Mammary epithelial cell (primary cell): ENCODE measurements at places on chromosomes 5 and 9.
A peak's percentile ranks its signal among the peaks of the same experiment; 100 is the strongest.

GRCh38 chr5:57033103-57033502 lies 81.2 kb upstream of the MIER3 start:
- peak; percentile 64 for DNase-seq

- DNase-seq, result no peak
Observed at GRCh38 chr5:61394078-61394704, 62.1 kb downstream of the ZSWIM6 start.

DNA sequence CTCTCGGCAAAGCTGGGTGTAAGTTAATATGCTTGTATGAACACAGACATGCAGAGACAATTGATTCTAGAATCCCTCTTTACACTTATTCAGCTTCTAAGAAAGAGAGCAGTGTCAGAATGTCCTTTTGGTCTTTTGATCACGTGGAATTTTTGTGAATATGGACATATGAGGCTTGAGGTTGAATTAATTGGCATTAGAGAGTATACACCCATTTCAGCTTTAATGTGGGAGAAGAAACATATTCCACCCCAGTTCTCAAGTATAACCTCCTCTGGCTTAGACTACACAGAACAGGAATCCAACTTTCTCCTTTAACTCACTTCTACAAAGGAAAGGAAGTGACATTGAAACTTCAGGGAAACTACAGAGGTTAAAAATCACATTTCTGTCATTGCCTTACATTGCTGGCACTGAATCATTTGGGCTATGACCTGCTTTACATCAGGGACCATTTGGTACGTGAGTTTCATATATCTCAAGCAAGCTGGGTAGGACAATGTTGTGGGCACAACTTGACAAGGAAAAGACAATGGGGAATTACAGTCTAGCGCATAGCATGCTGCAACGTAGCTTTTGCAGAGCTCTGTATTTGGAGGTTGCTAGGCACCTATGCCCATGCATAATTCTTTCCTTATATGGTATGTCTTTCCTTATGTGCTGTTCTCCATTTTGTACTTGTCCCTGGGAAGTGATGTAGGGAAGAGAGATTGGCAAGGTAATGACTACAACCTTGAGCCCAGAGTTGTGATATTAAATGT lies 19.5 kb downstream of the DAB2 start:
- DNase-seq, result no peak

DNA sequence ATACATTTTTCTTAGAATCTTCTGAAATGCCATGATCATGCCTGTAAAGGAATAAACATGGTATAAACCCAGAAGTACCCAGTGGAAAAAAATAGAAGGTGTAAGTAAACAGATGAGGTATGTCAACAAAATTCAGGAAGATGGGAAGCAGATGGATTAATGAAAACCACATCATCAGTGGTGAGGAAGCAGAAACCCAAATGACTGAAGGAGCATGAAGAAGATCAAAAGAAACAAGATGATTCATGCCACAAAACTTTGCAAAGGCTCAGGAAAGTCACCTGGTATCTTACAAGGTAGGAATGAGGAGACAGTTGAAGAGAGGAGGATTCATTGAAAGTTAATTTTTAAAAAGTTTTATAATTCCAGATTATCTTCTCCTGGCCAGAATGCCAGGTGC lies 132.8 kb upstream of the PAPPA start:
- peak; percentile 43 for DNase-seq

DNA sequence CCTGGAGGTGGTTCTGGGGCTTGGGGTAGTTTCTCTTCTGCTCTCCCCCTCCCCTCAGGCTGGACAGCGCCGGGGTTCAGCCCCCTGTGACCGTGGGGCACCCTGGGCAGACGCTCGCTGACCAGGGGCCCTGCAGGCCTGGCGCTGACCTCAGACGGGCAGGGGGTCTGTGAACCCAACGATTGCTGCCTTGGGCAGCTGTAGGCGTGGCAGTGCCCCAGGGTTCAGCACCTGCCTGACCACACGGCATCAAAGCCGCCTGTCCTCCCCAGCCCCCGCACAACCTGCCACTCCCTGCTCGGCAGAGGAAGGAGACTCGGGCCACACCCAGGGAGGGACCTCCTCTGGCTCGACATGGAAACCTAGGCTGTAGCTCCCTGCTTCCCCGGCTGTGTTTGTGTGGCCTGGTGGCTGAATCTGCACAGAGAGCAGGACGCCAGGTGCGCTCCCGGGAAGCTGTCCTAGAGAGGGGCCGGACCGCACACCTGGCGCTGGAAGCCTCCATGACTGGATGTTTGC lies 12.2 kb downstream of the LCN12 start:
- DNase-seq, result no peak

- DNase-seq, result peak; percentile 16
Observed at GRCh38 chr5:128144491-128144890, 60.9 kb downstream of the SLC12A2 start.

DNA sequence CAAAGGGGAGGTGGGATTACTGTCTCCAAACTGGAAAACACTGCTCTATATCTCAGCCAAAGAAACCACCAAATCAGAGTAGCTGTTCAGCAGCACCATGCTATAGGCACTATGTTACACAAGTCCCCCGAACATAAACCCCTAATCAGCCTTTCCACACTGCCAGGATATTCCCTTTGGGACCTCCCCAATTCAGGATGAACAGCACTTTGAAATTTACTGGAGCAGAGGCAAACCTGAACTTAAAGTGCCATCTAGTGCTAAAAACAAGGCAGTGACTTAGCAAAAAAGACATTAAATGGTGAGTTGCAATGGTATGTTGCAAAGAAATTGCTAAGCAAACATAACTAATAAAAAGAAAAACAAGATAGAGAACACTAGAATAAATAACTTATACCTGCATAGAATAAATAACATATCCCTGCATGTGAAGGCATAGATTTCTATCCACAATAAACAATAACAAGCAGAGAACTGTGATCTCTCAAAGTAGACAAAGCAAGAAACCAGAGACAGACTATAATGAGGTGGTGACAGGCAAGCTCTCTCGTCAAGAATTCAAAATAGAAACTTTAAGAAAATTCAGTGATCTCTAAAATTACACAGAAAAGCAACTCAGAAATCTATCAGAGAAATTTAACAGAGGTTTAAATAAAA lies 584.4 kb upstream of the ACO1 start:
- DNase-seq, result peak; percentile 41

DNA sequence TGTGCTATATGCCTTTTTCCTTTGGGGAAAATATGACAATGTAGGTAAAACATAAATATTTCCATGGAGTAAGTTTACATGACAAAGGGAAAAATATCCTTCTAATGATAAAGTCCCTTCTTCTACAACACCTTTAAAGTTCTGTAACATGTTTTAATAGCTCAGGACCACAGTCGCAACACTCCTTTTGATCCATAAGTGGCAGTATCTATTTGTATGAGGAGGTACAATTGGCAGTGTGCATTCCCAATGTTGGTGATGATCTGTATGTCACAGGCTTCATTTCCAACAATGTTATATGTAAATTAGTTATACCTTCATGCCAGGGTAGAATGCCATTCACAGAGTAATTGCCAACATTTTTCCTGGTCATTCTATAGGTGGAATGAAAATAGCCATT lies 127.1 kb upstream of the CCNH start:
- no peak for DNase-seq

DNA sequence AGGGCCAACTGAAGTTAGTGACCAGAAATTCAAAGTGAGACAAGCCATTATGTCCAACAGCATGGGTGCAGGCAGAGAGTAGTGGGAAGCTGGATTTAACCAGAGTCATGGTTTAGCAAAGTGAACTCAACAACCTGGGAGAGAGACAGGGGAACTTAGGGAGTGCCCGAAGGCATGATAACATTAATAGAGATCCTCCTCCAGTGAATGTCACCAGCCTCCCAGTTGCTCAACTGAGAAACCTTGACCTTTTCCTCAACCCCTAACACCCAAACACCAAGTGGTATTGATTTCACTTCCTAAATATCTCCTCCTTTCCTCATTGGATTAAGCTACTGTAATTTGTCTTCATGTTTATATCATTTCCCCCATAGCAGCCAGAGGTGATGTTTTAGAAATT lies 42.6 kb downstream of the HMGCS1 start:
- DNase-seq, result no peak

- no peak for DNase-seq
Observed at GRCh38 chr9:136416427-136416826, 6.0 kb downstream of the PMPCA start.

- no peak for DNase-seq
Observed at GRCh38 chr9:28841775-28842174, 1268.5 kb upstream of the C9orf72 start.

- no peak for DNase-seq
Observed at GRCh38 chr9:99201603-99202002, 20.1 kb downstream of the ALG2 start.

DNA sequence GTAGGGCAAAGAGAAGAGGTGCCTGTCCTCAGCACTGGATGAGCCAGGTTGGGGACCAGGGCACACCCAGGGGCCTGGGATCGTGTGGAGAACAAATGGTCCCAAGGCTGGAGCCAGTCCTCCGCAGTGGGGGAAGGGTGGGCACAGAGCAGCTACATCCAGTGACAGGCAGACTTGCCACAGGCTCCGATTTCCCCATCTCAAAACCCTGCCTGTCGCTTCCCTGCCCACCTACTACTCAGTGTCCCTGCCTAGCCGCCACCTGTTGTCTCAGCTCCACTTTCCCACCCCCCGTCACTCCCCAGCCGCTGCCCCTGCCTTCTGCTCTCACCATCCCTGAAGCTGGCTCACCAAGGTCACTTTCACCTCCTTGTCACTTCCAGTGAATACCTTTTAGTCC lies 13.9 kb upstream of the ENHO start:
- no peak for DNase-seq

- DNase-seq, result no peak
Observed at GRCh38 chr5:20536813-20537212, 548.8 kb upstream of the CDH18 start.

GRCh38 chr9:135810806-135811575 lies 96.4 kb downstream of the CAMSAP1 start:
- DNase-seq, result no peak

DNA sequence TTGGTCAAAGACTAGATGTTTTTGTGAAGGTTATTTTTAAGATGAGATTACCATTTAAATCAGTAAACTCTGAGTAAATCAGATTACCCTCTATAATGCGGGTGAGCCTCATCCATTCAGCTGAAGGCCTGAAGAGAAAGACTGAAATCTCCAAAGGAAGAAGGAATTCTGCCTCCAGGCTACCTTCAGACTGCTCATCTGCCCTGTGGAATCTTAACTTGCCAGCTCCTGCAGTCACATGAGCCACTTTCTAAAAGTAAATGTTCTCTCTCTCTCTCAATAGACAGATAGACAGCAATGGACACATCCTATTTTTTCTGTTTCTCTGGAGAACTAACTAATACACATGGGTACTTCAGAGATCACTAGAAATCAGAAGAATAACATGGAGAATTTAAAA lies 182.8 kb downstream of the CFAP90 start:
- DNase-seq, result no peak

- peak; percentile 58 for DNase-seq
Observed at GRCh38 chr9:112378328-112379176, 1.4 kb upstream of the HSDL2 start.

DNA sequence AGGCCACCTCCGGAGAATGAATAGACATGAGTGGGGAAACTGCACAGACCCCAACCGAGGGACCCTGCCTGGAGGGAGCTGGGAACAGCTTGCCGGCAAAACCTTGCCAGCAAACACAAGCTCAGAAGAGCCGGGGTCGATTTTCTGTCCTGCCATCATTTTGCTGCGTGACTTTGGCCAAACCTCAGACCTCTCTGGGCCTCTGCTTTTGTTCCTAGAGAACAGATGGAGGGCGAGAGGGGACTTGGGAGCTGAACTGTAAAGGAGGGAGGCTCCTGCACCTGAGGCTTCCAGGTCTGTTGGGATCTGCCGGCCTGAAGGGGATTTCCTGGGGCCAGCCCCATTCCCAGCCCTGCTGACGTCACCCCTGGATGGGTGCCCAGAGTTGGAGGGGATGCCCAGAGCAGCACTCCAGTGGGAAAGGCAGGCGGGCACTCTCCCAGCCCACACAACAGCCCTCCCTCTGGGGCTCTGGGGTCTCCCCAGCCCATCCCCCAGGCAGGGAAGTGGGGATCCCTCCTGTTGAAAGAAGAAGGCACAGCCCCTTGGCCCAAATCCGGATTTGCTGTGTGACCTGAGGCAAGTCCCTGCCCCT lies 40.4 kb upstream of the SYNPO start:
- peak; percentile 94 for DNase-seq

DNA sequence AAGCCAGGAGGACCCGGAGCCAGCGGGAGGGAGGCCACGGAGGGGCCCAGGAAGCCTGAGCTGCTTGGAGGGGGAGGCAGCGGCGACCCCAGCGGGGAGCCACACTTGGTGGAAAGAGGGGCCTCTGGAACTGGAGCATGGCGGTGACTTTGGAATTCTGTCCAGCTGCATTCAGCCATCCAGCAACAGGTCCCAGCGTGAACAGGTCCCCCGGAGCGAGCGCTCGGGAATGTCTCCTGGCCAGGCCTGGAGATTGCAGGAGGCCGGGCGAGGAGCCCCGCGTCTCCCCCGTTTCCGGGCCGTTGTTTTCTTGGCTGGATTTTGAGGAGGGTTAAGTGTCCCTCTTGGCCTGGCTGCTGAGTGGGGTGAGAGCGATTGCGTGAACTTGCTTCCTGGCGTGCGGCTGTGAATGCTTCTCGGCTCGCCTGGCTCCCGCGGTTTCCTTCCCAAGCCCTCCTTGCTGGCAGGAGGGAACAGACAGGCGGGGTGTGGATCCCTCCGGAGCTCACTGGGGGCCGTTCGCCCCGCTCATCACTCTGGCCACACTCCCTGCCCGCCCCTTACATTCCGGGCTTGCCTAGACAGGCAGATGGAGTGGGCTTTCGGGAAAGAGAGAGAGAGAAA lies 125.3 kb upstream of the IRX4 start:
- peak; percentile 14 for DNase-seq

DNA sequence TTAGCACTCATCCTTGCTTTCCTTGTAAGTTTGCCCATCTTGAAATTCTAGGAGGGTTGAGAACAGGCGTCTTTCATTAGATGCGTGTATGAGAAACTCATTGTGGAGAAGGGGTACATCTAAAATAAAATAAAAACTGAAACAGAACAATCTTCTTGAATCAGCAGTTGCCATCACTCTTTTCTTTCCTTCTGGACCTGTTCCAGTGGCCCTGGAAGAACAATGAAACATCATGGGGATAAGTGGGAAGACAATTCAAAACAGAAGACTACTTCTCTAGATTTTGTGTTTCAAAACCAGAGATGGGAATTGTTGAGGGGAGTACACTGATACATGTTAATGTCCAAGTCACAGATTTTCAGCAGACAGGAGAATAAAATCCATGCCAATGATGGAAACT lies 59.9 kb downstream of the SLC1A3 start:
- no peak for DNase-seq
